ENCODE measurements at places on chromosomes 4 and X.

GRCh38 chr4:6896035-6896434 is 13.6 kb upstream of the TBC1D14 start:
- ATAC-seq = no peak

DNA sequence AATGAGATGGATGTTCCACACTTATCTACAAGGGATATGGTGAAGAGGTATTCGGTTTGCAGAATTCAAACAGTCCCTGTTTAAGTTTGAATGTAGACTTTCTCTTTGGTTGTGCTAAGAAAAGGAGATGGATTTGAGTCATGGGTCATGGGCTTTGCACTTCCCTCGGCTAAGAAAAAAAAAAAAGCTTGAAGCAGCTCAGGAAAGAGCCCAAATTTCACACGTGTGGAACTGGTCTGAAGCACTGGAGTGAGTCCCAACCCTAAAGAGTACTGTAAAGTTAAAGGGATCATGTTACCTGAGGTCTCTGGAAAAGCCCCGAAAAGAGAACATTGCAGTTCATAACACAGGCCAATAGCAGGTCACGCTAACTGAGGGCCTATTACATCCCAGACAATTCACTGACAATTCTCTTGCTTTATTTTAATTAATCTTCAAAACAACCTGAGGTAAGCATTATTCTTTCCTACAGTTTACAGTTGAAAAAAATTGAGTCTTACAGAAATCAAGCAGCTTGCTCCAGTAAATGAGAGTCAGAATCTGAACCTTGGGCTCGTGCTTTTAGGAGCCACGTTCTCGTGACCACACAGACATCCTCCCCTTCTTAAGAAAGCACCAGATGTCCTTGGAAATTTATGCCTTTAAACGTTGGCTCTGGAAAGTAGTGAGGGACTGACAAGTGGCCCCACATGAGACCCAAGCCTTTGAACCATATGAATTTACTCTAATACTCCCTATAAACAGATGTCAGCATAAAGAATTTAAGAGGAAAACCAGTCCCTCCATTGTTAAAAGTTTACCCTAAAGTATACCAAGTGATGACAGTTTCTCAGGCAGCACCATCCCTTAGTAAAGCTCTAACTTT is 89.3 kb downstream of the MAD2L1 start:
- no peak for ATAC-seq

- no peak for ATAC-seq
Measured at GRCh38 chr4:43047058-43047457, 154.5 kb downstream of the GRXCR1 start.

GRCh38 chrX:22060415-22061280 is 28.5 kb downstream of the PHEX start:
- no peak for ATAC-seq

DNA sequence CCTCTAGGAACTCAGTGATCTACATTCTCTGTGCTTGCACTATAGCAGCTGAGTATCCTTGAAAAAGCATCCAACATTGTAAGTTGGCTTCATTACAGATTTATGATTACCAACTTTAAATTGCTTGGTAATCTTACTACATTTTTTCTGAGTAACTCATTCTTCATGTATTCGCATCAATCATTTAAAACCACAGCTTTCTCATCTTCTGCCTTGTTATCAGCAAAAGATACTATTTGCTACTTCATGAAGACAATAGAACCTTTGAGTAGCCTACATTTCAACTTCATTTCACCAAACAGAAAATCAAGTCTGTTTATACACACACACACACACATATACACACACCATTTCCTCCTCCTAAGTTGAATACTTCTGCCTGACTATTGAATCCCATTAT is 6.2 kb upstream of the DCAF8L2 start:
- ATAC-seq = no peak

DNA sequence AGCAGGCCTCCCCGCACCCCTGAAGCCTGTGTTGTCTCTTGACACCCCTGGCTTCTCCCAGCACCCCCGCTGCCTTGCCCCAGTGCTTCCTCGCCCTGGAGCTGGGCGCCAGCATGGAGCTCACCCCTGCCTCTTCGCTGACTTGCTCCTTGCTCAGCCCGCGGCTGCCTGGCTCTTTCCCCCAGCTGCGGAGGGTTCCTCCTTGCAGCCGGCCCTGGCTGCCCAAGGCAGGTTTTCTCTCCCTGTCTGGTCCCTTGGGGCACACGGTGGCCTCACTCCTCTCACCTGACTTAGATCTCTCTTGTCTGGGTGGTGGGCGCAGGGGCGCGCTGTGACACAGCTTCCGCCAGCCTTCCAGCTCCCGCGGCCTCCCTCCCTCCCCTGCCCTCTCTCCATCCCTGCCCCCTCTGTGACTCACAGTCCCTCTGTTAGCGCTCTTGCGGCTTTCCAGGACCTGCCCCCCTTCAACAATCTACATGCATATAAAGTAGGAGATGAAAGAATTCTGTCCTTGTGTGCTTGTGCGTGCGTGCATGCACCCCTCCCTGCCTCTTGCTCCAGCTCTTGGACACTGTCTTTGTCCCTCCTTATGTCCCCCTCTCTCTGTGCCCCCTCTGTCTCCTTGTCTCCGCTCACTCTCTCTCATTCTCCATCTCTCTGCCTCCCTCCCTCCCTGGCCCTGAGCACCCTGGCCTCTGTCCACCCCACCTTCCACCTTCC is 2.2 kb downstream of the PLXNB3 start:
- ATAC-seq = peak; percentile 74

DNA sequence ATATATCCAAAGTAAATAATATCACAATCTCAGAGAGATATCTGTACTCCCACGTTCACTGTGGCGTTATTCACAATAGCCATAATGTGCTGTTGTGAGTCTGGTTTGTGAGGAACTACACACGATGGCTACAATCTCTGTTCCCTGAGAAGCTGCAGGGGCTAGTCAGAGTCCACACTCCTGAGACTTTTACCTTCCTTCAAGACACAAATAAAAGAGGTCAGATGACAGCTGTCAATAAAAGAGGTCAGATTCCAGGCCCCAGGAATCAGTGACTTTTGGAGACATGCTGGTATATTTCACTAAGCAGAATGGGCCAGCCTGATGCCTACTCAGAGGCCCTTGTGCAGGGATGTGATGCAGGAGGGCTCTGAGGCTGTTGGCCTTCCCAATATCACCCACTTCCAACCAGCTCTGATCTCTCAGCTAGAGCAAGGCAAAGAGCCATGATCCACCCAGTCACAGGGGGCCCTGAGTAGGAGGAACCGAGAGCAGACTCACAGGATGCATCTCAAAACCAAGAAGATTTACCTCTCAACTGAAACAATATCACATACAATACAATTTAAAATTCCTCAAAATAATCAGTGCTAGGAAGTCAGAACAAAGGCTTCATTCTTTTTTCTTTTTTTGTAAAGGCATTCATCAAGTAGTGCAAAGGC is 13.8 kb downstream of the FRYL start:
- no peak for ATAC-seq

DNA sequence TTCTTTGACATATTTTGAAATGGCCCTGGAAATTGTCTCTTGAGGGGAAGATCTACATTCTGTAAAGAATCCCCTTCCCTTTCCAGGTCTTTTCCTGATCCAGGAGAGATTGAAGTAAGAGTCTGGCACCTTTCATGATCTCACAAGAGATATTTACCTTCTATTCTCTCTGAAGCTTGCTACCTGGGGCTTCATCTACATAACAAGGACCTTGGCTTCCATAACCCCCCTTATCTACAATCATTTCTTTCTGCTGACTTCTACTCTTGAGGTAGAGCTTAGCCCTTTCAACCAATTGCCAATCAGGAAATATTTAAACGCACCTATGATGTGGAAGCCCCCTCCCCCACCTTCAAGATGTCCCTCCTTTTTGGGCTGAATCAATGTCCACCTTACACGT is 383.7 kb upstream of the MAGEB18 start:
- ATAC-seq = no peak

GRCh38 chr4:66688674-66689073 is 856.6 kb downstream of the CENPC start:
- ATAC-seq = peak; percentile 83

DNA sequence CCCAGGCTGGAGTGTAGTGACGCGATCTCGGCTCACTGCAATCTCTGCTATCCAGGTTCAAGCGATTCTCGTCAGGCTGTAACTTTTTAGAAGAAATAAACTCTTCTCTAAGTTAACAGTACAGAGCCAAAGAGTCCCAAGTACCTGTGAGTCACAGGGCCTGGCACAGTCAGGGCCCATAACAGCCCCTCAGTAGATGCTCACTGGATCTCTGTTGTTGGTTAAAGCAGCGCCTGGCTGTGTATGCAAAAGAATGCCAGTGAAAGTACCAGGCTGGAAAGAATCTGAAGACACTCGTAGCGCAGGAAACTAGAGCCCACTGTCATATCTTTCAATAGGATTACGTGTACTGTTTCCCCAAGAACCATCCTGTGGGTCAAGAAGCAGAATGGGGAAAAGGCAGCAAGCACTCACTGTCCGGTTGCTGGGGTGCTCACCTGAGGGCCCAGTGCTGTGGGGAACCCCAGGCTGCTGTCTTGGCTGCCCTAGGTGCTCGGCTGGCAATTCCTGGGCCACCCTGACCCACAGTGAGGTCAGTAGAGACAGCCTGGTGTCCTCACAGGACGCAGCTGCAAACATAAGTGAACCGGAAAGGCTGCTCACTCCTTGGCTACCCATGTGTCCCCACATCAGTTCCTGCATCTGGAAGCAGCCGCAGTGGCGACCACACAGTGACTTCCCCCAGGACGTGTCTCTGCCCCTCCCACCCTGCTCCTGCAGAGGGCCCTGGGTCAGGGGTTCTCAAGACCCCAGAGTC is 3.1 kb upstream of the SLBP start:
- ATAC-seq = no peak

GRCh38 chr4:6201580-6202091 is 1.3 kb upstream of the JAKMIP1 start:
- ATAC-seq = no peak

- no peak for ATAC-seq
Measured at GRCh38 chrX:44953734-44954502, 80.9 kb downstream of the KDM6A start.

DNA sequence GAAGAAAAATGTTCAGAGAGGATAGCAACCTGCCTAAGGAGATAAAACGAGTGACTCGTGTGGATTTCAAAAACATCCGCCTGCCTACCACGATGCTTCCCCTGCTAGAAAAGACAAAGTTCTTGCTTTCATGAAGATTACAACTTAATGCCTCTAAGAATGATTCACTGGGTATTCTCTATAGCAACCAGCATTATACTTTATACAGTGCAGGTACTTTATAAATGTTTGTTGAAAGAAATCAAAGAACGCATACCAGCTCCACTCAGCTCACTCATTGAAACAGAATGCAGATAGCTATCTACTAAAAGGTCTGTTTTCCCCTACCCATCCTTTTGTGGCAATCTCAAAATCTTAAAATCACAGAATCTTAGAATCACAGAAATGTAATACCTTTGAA is 33.7 kb downstream of the GASK1B start:
- peak; percentile 100 for ATAC-seq

DNA sequence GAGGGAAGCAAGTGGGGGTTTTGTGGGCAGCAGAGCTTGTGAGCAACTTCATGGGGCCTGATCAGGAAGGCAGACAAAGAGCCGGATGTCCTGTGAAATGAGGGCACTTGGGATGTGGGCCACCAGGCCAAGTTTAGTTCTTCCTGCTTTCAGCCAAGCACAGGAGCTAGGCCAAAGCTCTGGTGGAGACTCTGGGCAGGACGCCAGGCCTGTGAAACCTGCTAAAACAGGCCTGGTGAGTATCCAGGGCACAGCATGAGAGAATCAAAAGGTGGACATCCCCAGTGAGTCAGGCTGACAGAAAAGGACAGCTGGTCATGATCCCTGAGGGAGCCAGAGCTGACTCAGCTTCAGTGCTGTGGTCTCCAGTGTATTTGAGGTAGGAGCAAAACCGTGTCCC is 95.7 kb downstream of the NPNT start:
- ATAC-seq = peak; percentile 85

DNA sequence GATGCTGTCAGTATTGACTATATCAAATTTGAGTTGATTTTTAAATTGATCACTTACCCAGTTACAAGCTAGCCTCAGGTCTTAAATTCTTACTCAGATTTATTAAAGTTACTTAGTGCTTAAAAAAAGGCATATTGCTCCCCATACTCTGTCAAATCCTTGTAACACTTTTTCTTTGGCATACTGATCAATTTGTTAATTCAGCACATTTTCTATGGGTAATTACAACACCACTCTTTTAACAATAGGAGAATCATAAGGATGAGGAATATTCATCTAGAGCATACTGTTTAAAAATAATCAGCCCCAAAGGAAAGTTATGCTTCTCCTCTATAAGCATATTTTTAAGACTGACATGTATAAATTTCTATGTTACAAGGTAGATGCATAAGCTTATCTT is 482.5 kb downstream of the PABPC4L start:
- no peak for ATAC-seq

DNA sequence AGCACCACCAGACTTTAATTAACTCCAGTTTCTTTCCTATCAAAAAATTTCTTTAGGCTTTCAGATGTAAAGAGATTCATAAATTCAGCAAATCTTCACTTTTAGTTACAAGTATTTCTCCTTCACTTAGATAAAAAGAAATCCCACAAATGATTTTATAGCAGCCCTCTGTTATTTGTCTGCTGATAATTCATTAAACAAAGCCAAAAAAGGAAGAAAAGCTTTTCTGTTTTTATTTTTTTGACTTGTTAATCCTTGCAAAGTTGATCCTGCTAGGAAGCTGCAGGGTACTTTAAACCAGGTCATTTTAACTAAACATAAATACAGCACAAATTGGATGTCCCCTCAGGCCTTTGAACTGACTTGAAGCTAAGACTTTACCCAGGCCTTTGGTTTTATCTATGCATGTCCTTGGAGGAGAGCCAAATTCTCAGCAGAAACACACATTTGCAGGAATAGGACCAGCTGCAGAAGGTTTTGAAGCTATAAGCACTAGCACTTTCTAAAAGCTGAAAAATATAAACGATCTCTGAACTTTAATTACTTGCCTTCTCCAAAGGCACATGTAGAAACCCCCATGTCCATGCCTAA is 57.5 kb downstream of the PCDH18 start:
- ATAC-seq = peak; percentile 80

DNA sequence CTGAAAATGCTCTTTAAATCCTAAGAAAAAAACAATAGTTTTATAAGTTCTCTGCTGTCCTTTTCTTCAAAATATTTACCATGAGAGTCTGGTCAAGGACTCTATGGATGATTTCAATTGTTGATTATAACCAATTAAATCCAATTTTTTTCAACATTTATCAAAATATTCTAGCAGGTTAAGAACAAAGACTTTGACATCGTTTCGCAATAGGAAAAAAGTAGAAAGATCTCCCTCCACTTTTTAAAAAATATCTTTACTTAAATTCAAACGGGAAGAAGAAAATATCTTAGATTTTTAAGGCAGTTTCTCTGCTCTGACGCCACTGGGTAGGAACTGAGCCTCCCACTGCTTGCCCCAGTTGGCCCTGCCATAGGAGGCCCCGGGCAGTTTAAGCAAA is 44.7 kb upstream of the TMEM154 start:
- ATAC-seq = no peak

Data from SK-N-SH treated with all-trans-retinoic acid at 6 μM for 48 hours (cell line).